ENCODE measurements at places on chromosomes 1 and 21.

DNA sequence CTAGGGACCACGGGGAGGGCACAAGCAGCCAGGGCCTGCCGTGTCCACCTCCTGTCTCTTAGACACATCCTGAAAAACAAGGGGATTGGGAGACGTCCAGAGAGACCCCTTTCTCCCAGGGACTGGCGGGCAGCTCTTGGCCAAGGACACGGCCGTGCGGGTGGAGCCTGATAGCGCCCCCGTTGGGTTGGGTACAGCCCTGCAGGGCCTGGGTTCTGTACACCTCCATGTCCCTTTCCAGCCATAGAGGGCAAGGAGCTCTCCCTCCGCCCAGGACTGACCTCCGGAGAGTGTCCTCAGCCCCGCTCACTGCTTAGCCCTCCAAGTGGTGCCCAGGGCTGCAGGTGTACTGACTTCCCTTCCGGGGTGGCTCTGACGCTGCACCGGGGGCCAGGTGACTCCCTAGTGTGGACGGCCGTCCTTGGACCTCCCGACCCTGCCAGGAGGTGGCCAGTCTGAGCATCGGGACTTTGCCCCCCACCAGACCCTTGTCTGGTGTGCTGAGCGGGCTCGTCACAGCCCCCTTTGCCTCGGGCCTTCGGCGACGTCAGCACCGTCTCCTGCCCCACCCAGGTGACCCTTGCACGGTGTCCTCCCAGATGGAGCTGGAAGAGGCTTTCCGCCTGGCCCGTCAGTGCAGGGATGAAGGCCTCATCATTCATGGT, 5.8 kb downstream of the PRKCZ start:
- no peak for DNase-seq

DNA sequence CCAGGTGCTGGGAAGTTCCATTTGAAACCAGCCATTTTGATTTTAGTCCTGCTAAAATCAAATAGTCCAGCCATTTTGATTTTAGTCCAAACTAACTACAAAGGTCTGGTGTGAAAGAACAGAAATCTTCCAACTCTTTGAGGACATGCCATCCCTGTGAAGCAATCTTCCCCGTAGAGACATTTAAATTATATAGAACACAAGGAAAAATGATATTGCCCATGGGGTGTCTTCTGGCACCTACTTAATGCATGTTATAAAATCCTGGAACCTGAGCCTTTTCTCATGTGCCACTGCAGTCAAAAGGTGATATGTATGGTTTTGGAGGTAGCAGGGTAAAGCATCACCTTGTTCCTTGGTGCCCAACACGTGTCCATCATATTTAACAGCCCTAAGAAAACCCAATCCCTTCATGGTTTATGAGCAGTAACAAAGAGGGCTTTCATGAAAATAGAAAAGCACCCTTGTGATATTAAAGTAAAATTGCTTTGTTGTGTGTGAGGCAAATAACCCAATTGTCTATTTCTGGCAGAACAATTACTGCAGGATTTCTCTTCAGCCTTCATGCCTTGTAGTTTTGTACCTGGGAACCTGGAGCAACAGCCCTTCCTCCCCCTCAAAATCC, 26.3 kb downstream of the ANGPTL7 start:
- no peak for DNase-seq

- DNase-seq, result no peak
Observed at GRCh38 chr21:35163411-35163810, 114.3 kb upstream of the RUNX1 start.

DNA sequence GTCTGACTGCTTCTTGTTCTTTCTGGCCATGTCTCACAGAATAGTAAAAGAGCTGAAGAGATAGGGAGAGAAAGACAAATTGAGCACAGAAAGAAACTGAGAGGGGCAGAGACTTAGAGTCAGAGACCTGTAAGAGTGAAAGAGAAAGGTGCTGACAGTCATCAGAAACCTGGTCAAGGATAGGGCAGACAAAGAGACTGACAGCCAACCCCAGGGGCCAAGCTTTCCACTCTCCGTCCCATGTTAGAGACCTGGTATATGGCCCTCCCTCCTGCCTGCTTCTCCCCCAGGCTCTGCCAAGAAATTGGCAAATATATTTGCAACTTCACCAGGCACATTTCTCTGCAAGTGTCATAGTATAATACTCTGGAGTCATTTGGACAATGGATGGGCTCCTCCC, 64.6 kb downstream of the RHBG start:
- no peak for DNase-seq

DNA sequence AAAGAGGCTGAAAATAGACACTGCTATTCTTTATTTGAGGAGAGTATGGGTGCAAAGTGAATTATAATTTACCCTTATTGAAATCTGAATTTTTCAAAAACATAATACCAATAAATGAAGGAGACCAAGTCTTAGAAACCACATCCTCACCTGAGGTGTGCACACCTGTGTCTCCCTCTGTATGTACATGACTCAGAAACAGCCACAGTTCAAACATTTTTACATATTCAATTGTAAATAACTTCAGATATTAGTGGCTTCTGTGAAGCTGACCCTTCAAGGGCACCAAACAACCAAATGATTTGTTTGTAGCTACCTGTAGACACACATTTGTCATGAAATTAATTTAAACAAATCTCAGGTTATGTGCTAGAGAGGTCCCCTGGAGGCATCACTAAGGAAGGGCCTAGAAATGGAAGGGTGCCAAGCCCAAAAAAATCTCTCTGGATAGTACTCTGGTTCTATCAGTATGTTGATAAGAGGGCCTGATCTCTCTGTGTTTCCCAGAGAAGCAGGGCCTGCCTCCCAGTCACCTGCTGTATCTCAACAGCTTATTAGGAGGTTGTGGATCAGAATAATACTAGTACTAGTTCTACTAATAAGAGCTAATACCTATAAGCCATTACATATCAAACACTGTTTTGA, 28.1 kb downstream of the ERI3 start:
- no peak for DNase-seq

GRCh38 chr1:196558411-196558810, 49.8 kb downstream of the KCNT2 start:
- DNase-seq, result no peak

DNA sequence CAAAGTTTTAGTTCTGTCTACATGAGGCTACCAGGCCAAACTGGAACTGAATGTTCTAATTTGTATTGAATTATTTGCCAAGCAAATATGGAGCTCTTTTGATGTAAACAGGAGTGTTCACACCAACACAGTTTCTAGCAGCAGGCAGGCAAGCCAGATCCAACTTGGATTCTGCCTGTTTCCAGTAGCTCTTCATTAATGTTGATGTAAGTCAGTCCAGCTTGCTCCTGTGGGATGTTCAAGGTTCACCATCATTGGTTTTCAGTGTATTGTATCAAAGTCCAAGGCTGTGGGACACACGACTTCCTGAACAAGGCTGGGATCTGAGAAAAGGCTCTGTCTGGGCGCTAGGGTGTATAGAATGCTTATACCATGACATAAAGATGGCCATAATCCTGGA, 68.1 kb downstream of the PAPPA2 start:
- no peak for DNase-seq

GRCh38 chr21:41418956-41419680, 6.9 kb upstream of the MX1 start:
- no peak for DNase-seq

DNA sequence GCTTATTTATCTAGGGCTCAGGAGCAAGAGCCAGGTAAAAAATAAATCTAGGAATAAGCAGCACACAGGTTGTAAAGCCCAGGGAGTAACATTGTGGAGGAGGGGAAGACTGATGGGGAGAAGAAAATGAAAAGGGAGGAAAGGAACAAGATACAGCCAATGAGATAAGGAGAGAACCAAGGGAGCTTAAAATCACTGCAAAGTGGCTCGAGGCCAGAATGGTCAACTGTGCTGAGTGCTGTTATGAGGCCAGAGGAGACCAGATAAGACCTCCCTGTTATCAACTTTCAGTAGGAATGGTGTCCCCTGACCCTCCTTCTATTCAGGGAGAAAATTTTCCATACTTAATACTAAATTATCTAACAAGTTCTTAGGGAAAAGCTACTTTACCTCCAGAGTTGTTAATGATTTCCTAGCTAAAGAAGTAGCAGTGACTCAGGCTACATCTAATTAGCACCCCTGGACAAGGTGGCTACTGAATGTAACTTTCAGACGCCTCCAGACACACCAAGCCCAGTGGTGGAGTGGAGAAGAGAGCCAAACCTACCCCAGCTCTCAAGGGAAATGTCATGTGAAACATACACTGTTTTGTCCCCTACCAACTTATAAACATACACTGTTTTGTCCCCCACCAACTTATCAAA, 25.5 kb downstream of the ENAH start:
- no peak for DNase-seq

DNA sequence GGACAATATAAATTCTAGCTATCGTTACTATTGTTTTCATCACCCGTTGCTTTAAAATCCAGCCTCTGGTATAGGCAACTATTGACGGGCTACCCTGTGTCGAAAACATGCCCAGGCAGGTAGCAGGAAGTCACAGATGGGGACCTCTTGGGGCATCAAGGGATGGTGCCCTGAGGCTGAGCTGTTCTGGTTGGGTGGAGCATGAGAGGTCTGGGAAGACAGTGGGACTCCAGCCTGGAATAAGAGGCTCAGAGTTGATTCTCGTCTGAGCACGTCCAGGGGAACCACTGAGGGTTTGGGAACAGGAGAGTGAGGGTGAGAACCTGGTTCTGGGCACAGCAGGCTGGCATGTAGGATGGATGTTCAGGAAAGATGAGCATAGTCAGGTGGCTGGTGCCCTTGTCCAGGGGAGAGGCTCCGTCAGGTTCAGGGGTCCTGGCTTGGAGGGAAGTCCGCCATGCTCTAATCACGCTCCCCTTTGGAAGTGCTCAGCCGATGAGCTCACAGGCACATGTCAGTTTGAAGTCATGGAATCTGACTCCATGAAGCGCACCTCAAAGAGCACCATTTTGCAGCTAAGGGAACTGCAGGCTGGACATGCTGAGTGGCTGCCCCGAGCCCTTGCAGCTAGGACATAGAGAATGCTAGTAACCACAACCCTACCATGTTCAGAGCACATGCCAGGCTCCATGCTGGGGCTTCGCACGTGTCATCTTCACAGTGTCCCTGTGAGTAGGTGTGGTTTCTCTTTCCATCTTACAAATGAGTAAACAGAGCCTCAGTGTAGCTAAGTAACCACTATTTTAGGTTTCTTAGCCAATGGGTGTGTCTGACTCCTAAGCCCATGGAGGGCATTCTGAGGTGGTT, 21.0 kb downstream of the PCSK9 start:
- DNase-seq, result peak; percentile 14

DNA sequence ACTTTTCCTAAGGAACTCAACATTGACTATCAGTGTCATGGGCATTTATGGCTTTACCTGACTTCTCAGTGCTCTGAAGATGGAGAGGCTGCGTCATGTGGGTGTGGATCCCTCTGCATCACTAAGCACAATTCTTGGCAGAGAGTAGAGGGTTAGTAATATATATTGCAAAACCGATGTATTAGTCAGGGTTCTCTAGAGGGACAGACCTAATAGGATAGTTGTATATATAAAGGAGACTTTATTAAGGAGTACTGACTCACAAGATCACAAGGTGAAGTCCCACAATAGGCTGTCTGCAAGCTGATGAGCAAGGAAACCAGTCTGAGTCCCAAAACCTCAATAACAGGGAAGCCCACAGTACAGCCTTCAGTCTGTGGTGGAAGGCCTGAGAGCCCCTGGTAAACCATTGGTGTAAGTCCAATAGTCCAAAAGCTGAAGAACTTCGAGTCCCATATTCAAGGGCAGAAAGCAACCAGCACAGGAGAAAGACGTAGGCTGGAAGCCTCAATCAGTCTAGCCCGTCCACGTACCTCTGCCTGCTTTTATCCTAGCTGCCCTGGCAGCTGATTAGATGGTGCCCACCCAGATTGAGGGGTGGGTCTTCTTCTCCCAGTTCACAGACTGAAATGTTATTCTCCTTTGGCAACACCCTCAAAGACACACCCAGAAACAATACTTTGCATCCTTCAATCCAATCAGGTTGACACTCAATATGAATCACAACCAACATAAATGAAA, 159.7 kb upstream of the NRIP1 start:
- DNase-seq, result no peak

GRCh38 chr1:93079685-93080141, 630 bp downstream of the MTF2 start:
- peak; percentile 15 for DNase-seq

DNA sequence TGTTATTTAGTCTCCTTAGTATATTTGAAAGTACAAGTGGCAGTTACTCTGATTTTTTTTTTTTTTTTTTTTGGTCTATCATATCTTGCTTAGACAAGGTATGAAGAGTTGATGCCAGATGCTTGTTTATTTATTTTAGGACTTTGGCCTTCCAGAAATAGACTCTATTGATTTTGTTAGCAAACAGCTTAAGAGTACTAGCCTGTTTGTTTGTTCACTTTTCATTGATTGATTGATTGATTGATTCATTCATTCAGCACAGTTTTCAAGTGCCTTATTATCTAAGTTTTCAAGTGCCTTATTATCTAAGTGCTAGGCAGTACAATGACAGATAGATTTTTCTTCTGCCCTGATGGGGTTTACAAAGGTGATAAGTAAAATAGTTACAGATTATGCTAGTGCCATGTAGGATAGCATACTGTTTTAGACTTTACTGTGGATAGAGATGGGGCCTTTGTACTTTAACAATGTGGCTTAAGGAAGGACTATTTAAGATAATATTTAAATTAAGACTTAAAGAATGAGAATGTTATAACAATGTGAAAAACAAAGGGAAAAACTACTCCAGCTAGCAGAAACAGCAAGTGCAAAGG, 50.5 kb downstream of the MTF2 start:
- DNase-seq, result no peak

- no peak for DNase-seq
Observed at GRCh38 chr1:24972915-24973242, 42.8 kb upstream of the RUNX3 start.

- peak; percentile 70 for DNase-seq
Observed at GRCh38 chr1:2414297-2414958, 2.1 kb upstream of the PEX10 start.

DNA sequence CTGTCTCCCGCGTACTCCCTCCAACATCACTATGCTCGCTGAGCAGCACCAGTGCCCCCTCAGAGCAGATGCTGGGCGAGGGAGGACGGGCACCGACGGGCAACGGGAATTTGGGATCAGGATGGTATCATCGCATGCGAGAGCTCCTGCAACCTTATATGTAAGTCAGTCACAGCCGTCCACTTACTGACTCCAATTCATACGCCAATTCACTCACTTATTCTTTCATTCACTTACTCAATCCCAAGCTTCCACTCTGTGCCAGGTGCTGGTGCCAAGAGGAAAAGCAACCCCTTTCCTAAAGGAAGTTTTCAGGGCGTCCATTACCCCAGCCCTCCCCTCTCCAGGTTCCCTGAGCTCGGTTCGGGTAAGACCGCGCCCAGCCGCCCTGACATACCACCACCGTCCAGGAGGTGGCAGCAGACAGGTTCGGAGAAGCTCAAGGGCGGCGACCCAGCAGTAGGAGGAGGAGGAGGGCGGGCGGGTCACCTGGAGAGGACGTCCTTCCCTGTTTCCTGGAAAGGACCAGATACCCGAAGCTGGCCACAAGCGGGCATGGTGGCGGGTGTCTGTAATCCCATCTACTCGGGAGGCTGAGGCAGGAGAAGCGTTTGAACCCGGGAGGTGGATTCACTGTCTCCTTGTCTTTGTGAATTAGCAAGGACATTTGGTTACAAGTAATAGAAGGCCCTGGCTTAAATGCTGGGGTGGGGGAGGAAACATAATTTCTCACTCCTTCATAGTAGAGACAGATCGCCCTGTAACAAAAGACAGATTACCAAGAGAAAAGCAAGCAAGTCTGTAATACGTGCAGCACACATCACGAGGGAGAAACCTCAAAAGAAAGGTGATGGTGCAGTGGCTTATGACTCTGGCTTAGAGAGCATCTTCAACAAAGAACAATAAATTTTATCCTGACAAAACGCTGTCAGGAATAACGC, 7.6 kb upstream of the IL22RA1 start:
- DNase-seq, result peak; percentile 75

- no peak for DNase-seq
Observed at GRCh38 chr1:215279682-215280081, 197.1 kb downstream of the KCNK2 start.

All from stimulated activated CD8-positive, alpha-beta memory T cell treated with anti-CD3 and anti-CD28 coated beads, Interleukin-15, amount 100 ng/mL, for 48 hours (primary cell).